Kidney epithelial cell (primary cell): ENCODE measurements at places on chromosomes 6 and 20.

- no peak for DNase-seq
These were observed 265.4 kb downstream of the SYNE1 start for GRCh38 chr6:152371775-152372174.

GRCh38 chr6:169092375-169092774 is 161.3 kb downstream of the THBS2 start:
- no peak for DNase-seq

DNA sequence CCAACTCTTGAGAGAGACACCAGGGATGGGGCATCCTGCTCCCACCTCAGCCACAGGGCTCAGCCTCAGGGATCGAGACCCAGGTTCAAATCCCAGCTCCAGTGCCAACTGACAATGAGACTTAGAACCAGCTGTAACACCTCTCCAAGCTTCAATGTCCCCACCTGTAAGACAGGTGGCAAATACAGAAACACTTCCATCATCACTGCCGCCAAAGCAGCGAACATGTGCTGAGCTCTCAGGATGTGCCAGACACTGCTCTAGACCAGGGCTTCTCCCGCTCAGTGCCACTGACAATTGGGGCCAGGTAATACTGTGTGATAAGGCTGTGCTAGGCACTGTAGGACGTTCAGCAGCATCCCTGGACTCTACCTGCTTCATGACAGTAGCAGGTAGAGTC is 22.1 kb downstream of the PREX1 start:
- no peak for DNase-seq

DNA sequence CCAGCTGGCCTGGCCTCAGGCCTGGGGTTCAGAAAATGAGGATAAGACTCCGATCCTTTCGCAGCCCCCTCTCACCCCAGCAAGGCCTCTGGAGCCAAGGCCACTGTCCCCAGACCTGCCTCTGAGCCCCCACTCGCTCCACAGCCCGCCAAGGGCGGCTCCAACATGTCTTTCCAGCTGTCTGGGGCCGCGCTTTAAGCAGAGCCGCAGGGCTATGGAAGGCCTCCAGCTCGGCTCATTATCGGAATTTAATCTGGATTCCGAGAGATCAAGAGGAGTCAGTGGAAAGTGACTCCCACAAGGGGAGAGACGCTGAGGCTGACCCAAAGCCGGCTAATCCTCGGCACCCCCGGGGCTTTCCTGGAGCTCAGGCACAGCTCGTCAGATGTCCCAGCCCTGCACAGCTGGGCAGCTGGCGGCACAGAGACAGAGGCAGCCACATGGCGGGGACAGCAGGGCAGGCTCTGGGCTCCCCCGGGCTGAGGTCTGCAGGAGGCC is 41.8 kb downstream of the BMP7 start:
- DNase-seq, result no peak
